D721Med (cell line): ENCODE measurements at places on chromosomes 6 and 20.

DNA sequence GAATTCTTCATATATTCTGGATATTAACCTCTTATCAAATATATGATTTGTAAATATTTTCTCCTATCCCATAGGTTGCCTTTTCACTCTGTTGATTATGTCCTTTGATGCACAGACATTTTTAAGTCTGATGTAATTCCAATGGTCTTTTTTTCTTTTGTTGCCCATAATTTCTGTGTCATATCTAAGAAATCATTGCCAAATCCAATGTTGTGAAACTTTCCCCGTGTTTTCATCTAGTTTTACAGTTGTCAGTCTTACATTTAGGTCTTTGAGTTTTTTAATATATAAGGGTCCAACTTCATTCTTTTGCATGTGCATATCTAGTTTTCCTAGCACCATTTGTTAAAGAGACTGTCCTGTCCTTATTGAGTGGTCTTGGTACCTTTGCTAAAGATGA is 111.5 kb downstream of the SESN1 start:
- DNase-seq, result no peak

DNA sequence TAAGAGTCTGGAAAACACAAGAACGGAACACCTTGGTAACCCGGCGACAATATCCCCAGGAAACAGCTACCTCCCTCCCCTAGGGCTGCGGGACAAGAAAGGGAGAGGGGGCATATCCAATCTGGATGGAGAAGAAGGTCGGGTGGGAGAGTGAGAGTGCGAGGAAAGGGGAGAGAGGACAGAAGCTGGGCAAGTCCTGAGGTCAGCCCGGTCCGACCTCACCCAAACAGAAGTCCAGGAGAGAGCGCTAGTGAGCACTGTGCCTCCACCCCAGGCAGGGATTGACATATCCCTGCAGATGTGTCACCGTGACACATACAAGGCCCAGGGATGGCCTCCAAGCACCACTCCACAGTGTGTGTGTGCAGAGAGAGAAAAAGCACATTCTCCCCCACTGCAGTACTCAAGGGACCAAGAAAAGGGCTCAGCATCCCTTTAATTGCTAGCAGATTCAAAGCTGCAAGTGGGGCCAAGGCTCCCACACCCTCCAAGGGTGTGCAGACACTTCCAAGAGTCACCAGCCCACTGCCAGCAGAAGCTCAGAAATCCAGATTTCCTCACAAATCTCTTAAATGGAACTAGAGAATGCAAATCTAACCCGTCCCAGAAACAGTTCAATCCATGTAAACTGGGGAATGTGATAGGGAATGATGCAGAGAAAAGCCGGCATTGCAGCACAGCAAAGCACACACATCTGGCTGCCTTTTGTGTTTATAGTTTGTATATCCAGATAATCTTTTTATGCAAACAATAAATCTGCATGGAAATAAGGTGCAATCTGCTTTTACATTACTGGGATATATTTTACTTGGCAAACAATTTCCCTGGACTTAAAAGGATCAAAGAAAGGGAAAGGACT is 3.1 kb downstream of the PXDC1 start:
- peak; percentile 87 for DNase-seq

- DNase-seq, result no peak
Measured at GRCh38 chr6:26021001-26021349, 58.4 kb downstream of the TRIM38 start.

DNA sequence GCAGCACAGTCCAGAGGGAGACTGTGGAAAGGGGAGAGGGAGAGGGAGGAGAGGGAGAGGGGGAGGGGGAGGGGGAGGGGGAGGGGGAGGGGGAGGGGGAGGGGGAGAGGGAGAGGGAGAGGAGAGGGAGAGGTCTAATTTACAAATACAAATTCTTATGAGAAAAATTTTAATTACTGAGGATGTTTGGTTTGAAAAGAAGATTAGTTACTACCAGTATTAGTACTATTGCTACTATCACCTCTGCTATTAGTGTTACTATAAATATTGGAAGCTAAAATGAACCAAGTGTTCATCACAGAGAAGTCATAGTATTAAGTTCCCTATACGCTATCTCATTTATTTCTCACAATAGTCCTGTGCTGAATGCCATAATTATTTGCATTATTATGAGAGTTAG is 14.3 kb upstream of the TSBP1 start:
- no peak for DNase-seq

GRCh38 chr20:3563548-3564177 is 92.8 kb downstream of the ATRN start:
- DNase-seq, result no peak

DNA sequence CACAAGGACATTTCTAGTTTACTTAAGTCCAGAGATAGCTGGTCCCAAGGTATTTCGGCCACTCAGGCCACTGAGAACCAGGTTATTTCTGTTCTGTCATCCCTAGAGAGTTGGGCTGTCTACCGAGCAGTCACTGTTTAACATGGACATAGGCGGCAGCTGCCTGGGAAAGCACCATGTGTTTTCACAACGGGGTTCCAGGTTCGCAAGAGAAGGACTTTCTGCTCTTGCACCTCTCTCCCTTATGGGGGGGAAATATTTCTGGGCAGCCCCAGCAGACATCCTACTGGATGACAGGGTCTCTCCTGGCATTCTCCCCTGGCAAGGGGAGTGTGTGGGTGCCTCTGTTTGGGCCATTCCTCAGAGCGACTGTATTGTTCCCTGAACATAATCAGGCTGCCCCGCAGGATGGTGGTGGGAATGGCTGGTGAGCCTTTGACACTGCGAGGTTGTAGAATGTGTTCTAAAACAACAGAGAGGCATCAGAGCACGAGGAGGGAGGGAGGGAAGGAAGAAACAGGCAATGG is 64.4 kb upstream of the DUSP22 start:
- no peak for DNase-seq
